ENCODE measurements at places on chromosomes 1 and 21.

- DNase-seq: no peak
Measured at GRCh38 chr1:235746245-235746644, 96.7 kb upstream of the GNG4 start.

GRCh38 chr1:77857552-77857951 lies 30.9 kb upstream of the NEXN start:
- DNase-seq: no peak

GRCh38 chr1:45040297-45040696 lies 28.2 kb downstream of the UROD start:
- DNase-seq: no peak

DNA sequence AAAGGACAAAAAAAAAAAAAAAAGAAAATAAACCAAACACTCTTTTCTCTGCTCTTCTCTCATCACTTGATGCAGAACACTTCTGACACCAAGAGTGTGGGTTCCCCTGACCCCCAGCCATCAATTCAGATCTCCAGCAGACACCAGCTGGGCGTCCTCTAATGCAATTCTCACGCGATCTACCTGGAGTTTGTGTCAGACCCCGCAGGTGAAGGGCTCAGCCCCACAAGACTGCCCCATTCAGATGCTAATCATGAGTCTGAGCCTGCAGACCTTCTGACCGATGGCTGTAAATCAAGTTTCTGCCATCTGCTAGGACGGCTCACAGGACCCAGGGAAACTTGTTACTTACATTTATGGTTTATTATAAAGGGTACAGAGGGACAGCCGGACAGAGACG lies 133.6 kb upstream of the C1orf174 start:
- DNase-seq: no peak

- DNase-seq: peak; percentile 37
Measured at GRCh38 chr1:94039514-94039870, 81.5 kb downstream of the ABCA4 start.

- DNase-seq: no peak
Measured at GRCh38 chr1:7670334-7671145, 100.6 kb upstream of the VAMP3 start.

DNA sequence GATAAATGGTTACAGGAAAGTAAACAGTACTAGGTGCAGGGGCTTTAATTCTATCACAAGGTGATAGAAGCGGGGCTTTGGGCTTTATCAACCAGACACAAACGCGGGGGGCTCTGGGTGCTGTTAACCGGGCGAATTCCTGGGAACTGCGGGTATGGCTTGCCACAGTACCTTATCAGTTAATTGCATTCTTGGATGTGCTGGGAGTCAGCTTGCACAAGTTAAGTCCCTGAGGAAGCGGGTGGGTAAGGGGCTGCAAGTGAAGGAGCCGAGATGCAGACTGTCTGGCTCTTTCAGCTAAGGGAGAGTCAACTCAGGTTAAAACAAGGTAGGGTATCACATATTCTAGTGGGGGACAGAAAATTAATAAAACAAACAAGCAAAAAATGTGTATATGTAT lies 661 bp downstream of the GBP4 start:
- no peak for DNase-seq

DNA sequence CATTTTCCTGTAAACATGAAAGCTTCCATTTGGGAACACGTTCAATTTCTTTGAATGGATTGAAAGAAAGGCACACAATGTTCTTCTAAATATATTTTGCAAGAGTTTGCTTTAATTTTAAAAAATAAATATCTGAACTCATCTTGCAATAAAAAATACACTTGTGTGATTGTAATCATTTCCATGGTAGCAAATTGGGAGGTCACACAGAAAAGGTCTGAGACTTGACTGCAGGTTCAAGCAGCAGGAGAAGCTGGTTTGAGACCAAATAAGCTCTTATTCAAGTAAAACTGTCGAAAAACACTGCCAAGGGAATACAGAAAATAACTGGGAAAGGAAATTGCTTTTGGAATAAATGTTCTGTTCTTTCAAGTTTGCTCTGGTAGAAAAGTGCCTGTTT lies 498.9 kb downstream of the ADGRL2 start:
- DNase-seq: no peak

- no peak for DNase-seq
Measured at GRCh38 chr1:10380594-10381275, 18.1 kb upstream of the PGD start.

DNA sequence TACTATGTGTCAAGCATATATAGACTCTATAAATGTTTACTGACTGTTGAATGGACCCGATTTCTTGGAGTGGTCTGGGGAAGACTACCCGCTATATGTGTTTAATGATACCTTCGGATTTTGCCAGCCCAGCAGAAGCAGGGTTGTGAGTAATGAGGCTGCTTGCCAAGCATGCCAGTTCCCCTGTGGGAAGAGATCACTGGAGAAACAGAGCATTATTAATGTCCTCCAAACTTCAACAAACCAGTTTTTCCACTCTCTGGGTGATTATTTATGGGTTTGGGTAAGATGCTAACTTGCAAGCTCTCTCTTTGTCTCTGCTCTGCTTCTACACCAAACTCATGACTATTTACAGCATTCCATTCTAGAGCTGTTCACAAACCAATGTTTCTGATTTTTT lies 25.1 kb upstream of the PHGDH start:
- no peak for DNase-seq

GRCh38 chr1:176058686-176059085 lies 148.4 kb downstream of the COP1 start:
- no peak for DNase-seq

GRCh38 chr21:35753308-35753707 lies 307.0 kb downstream of the SETD4 start:
- no peak for DNase-seq

GRCh38 chr1:168654198-168654915 lies 74.6 kb downstream of the DPT start:
- DNase-seq: no peak
